A375 (cell line): ENCODE measurements at places on chromosomes 13 and 19. TPM values are rescaled to one million over a fixed set of nuclear protein-coding genes. Genes with fewer than 3 reads are reported as not detected.

The TNFSF9 gene
- 11.8 and 12.5 TPM in 2 replicates for total RNA-seq

The ANO8 gene
- 7.4 and 7.7 TPM in 2 replicates for total RNA-seq

The RFPL4AL1 gene
- total RNA-seq = 0.37 TPM in 1 of 2 replicates, not detected in the other

The FBN3 gene
- total RNA-seq = not detected in 2 replicates

The LRRC63 gene
- 0.08 and 0.13 TPM in 2 replicates for total RNA-seq

The ZNF320 gene
- total RNA-seq = 19.3 and 20.1 TPM in 2 replicates

The NHLRC3 gene
- total RNA-seq = 7.3 and 8.0 TPM in 2 replicates

The SLC7A10 gene
- total RNA-seq = not detected in 2 replicates

The KLK10 gene
- total RNA-seq = not detected in 2 replicates

The IL11 gene
- total RNA-seq = 27.0 and 27.7 TPM in 2 replicates

The FCGBP gene
- total RNA-seq = 0.15 and 0.19 TPM in 2 replicates

The C5AR2 gene
- total RNA-seq = not detected in 2 replicates

The CXCL17 gene
- 0.45 TPM in 1 of 2 replicates, not detected in the other for total RNA-seq

The RFPL4A gene
- 1.0 and 2.7 TPM in 2 replicates for total RNA-seq

The ZNF728 gene
- total RNA-seq = 0.19 TPM in 1 of 2 replicates, not detected in the other

The B3GNT3 gene
- total RNA-seq = not detected in 2 replicates

The PRR20E gene
- total RNA-seq = not detected in 2 replicates

The TEAD2 gene
- 14.5 and 14.9 TPM in 2 replicates for total RNA-seq

The CRX gene
- total RNA-seq = not detected in 2 replicates

The TMEM259 gene
- total RNA-seq = 84.4 and 91.2 TPM in 2 replicates

The F2RL3 gene
- 0.61 and 0.64 TPM in 2 replicates for total RNA-seq

The CYP2A6 gene
- total RNA-seq = not detected in 2 replicates

The FCHO1 gene
- 1.0 and 5.5 TPM in 2 replicates for total RNA-seq

The S1PR4 gene
- total RNA-seq = 5.3 and 9.9 TPM in 2 replicates

The PSG1 gene
- not detected in 2 replicates for total RNA-seq

The ODAD3 gene
- 0.87 and 4.5 TPM in 2 replicates for total RNA-seq

The NXNL1 gene
- total RNA-seq = not detected in 2 replicates

The GJA3 gene
- 2.2 and 2.4 TPM in 2 replicates for total RNA-seq

The SRRM5 gene
- 0.29 and 0.30 TPM in 2 replicates for total RNA-seq

The IL4I1 gene
- 0.19 TPM in 1 of 2 replicates, not detected in the other for total RNA-seq

The CYP2B6 gene
- not detected in 2 replicates for total RNA-seq

The ZNF568 gene
- total RNA-seq = 13.1 and 17.8 TPM in 2 replicates

The F7 gene
- not detected in 2 replicates for total RNA-seq
